Esophagus mucosa (tissue), 1 donor: ENCODE measurements at places on chromosomes 3 and 15.

DNA sequence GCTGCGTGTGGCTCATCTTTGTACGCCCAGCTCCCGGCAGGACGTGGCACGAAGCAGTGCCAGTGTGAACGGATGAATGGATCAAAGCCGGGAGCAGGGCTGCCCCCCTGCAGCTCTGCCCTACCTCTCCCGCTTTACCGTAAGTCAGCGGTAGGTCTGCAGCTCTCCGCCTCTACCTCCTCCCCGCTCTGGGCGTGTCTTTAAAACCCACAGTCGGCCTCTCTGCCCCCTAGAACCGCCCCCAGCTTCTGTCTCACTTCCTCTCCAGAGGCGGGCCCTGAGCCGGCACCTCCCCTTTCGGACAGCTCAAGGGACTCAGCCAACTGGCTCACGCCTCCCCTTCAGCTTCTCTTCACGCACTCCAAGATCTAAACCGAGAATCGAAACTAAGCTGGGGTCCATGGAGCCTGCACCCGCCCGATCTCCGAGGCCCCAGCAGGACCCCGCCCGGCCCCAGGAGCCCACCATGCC is at the start of gene PML:
TSS of gene PML (plus strand) at position 304 of the 471 bp plus-strand sequence. CDS start at position 401, 97 bp downstream.
- ATAC-seq, result peak; percentile 81

GRCh38 chr15:36175741-36176291 is 403.6 kb upstream of the CDIN1 start:
- ATAC-seq, result no peak

DNA sequence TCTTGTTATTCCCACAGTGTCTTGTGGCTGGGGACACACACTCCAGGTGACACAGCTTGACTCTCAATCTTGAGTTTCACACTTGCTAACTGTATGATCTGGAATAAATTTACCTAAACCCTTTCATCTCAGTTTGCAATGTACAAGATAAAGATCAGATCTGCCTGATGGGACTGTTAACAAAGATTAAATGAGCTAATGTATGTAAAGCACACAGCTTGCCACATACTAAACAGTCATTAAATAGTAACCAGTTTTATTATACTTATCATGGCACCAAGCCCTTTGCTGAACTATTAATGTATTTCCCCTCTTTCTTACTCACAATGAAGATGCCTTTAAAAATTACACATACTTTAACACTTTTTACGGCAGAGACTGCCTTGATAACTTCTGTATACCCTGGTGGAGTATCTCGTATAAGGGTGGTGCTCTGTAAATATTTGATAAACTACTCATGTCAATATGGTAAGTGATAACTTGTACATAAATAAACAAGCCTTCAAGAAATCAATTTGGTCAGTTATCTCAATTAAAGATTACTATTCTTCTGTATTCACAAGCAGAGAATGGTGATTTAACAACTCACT is 184.5 kb downstream of the STAG1 start:
- no peak for ATAC-seq

GRCh38 chr3:42894698-42895579 is 11.0 kb upstream of the ZNF662 start:
- no peak for ATAC-seq

- ATAC-seq, result no peak
These were observed 41.3 kb downstream of the TMED3 start for GRCh38 chr15:79352206-79352605.

GRCh38 chr15:75650908-75651809 is 3.4 kb downstream of the SNX33 start:
- ATAC-seq, result peak; percentile 29

DNA sequence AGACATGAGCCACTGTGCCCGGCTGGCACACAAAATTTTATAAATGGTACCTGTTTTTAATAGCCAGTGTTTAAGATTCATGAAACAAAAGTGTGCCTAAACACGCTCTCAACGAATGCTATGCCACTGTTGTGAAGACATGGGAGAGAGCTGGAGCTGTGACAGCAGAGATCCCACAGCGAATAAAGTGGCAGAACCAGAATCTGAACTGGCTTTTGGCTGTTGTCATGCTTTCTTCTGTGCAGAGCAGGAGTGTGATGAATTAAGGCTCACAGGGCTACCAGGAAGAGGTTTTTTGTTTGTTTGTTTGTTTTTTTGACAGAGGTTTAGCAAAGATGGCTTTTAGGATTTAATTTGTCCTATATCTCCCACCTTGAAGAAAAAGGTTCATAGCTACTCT is 14.5 kb downstream of the PTPRG start:
- ATAC-seq, result peak; percentile 76

DNA sequence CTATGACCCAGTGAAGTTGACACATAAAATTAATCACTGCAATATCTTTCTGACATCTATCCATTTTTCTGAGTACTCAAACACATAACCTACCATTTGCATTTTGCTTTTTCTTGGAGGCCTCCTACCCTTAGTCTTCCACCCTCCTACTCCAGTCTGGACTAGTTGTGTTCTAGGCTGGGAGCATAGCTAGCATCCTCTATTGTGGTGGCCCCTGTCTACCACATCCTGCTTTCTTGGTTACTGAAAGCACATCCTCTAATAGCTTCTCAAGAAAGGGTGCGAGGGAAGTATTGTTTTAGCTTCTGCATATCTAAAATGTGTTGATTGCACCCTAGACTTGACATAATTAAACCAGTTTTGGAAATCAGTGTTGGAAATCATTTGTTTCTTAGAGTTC is 176.5 kb downstream of the THSD4 start:
- ATAC-seq, result no peak

DNA sequence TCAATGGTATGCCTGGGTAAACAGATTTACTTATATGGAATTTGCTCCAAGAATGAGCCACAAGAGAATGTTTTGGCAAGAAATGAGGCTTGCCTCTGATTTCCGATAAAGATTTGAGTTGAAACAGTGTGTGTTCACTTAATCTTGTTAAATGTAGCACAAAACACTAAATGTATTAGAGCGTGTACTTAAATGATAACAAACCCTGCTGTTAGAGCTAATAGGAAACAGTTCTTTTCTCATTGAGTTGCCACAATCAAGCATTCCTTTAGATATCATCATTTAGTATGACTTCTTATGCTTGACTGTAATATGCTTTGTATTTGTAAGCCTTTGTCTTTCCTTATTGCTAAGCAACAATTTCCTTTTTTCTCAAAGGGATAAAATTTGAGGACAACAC is 353.6 kb upstream of the ZNF717 start:
- ATAC-seq, result no peak

DNA sequence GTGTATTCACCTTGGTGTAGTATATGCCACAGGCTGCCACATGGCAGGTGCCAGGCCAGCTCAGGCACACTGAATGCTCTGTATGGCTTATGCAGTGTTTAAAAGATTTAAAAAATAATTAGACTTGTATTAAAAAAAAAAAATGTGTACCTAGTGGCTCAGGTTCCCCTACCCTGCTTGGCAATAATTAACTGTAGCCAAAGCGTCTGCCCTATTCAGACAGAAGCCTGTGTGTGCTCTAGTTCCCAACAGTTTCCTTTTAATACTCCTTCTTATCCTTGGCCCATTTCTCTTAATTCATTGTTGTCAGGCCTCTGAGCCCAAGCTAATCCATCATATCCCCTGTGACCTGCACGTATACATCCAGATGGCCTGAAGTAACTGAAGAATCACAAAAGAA is 752.2 kb upstream of the CFAP20DC start:
- ATAC-seq, result no peak

- ATAC-seq, result no peak
These were observed 69.7 kb upstream of the ATP11B start for GRCh38 chr3:182723596-182723995.

- peak; percentile 58 for ATAC-seq
These were observed 458.5 kb upstream of the ARRDC4 start for GRCh38 chr15:97502038-97502437.

DNA sequence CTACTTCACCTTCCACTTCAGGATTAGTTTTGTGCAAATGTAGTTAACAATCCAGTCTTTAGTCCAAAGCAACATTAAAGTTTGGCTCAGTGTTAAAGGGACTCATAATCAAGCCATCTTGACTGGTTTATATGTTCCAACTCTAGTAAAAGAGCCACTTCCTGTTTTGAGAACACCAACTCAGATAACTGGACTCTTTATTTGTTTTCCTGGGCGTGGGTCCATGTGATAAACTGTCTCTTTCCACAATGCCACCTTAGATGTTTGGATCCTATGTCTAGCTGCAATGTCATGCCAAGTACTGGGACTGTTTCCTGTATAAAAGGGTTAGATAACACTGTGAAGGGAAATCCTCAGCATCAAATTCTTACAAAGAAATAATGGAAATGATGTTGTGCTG is 545.0 kb downstream of the PYDC2 start:
- ATAC-seq, result no peak

DNA sequence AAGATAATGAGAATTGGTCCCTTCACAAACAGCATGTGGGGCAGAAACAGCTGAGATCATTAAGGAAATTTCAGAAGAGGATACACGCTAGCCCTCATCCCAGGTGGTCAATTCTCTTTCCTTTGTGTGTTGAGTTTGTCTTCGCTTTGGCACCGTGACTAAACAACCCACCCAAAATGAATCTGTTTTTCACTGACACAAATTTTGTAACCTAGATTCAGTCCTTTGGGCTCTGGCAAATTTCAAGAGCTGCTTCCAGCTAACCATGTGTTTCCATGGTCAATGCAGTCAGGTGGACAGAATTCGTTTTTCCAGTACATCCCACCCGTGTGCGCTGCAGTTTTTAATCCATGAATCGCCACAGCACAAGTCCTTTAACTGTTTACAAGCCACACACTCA is 435.4 kb downstream of the WDR72 start:
- ATAC-seq, result no peak
